Effector memory CD4-positive, alpha-beta T cell (primary cell): ENCODE measurements at places on chromosomes 13 and 19.
A peak's percentile ranks its signal among the peaks of the same experiment; 100 is the strongest.

GRCh38 chr19:10270616-10271394, at the start of gene ICAM1:
Gene ICAM1, plus strand, starts transcription at chr19:10271120. Its CDS starts 40 bp downstream, at chr19:10271160.
- DNase-seq, result peak; percentile 71

- no peak for DNase-seq
Measured at GRCh38 chr13:42524487-42525034, 49.4 kb upstream of the TNFSF11 start.

- no peak for DNase-seq
Measured at GRCh38 chr13:51772781-51773180, 31.2 kb downstream of the DHRS12 start.

DNA sequence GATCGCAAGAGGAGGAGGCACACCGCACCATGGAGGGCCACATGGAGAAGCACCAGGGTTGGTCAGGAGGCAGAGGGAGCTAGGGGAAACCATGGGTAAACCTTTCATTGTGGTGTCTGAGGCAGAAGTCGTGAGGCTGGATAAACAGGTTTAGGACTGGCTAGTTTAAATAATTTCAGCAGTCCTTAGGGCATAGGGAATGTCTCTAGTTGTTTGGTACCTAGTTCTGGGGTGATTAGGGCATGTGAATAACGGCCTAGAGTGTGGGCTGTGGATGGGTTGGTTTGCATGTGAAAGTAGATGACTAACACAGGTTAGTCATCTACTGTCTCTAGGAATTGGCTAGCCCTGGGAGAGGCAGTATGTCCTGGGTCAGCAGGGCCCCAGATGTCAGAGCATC, 102.3 kb downstream of the STOML3 start:
- no peak for DNase-seq

DNA sequence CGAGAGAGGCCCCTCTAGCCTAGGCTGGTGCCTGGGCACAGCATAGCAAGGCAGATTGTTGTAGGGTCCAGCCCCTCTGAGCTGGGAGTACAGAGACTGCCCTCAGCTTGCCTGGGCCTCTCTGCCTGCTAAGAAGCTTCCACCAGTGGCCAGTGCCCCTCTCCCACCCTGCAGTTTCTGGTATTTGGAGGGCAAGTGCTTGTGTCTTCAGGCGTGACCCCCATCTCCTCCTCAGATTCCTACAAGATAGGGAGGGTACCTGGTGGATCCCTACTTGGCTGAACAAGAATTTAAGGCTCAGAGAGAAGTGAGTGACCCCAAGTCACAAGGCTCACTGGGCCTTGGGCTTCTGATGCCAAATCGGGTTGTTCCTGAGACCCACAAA, 152.7 kb downstream of the URI1 start:
- DNase-seq, result no peak

- DNase-seq, result no peak
Measured at GRCh38 chr13:101149735-101150384, 266.4 kb downstream of the NALCN start.
